Activated T-helper 17 cell treated with anti-CD3 and anti-CD28 coated beads, Interleukin-2, amount 50 U/mL, for 72 hours (primary cell): ENCODE measurements at places on chromosomes 2 and 18. TPM values are rescaled to one million over a fixed set of nuclear protein-coding genes. Genes with fewer than 3 reads are reported as not detected.

Gene DCDC2C
- total RNA-seq, result not detected

Gene SOX11
- total RNA-seq, result not detected

Gene CCDC148
- total RNA-seq, result 0.82 TPM

DNA sequence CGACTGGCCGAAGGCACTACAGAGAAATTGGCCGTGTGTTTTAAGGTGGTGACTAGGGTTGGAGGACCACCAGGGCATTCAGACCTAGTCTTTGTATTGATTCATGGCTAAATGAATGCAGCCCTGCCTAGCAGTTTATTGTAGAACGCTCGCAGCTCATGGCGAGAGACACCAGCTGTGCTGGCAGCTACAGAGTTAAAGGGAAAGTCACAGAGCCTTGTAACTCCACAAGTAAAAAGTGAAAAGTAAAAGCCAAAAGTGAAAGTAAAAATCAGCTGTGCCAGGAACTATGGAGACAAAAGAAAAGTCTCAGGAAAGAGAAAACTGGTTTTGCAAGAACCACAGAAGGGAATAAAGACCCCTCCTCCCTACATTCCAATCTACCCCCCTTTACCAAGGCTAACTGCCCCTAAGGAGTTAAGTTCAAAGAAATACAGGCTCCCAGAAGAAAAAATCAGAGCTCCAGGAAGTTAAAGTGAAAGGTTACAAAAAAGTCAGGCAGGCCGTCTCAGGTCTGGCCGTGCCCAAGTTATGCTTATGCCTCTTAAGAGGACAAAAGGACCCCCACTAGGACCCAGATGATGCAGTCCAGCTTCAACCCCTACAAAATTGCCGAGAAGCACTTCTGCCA, 46.4 kb upstream of the SELENOI start:
- peak; percentile 52 for ATAC-seq

- no peak for ATAC-seq
Observed at GRCh38 chr2:30701782-30702181, 105.5 kb downstream of the CAPN13 start.

DNA sequence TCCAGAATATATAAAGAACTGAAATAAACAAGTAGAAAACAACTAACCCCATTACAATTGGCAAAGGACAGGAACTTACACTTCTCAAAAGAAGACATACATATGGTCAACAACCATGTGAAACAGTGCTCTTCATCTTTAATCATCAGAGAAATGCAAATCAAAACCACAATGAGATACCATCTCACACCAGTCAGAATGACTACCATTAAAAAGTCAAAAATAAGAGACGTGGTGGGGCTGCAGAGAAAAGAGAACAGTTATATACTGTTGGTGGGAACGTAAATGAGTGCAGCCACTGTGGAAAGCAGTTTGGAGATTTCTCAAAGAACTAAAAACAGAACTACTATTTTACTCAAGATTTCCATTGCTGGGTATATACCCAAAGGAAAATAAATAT, 1696.3 kb upstream of the TMEFF2 start:
- ATAC-seq, result no peak

GRCh38 chr2:30417253-30417652, 29.8 kb upstream of the LCLAT1 start:
- ATAC-seq, result no peak
